ENCODE measurements at places on chromosomes 11 and 22.

- DNase-seq: no peak
These were observed 40.0 kb downstream of the COMMD9 start for GRCh38 chr11:36249246-36249645.

GRCh38 chr11:61797263-61797944 lies 4.7 kb downstream of the FEN1 start:
- no peak for DNase-seq

DNA sequence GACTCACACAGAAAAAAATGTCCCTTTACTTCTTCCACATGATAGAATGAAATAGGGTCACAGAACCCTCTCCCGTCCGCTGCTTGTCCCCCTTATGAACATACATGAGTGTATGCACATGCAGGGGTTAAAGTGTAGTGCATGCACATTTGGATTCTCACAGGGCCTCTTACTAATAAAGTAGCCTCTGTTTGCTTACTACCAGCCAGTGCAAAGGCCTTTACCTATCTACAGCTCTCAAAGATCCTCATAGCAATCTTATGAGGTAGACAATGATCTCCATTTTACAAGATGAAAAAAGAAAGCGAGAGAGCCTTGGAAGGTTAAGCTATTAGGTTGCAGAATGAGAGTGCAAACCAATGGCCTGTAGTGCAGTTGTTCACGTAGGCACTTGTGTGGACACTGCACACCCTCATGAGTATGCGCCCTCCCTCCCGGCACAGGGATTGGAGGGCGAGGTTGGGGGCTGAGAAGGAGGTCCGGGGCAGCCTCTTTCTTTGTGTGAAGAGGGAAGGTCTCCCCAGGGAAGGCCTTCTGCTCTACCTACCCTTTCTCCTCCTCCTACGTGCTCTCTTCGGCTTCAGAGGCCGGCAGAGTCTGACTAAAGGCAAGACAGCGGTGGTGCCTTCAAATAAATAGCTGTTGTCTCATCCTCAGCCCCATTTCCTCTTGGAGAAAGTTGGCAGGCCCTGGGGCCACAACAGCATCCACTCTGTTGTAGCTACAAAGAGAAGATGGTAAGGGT lies 91.3 kb downstream of the CEP164 start:
- no peak for DNase-seq

DNA sequence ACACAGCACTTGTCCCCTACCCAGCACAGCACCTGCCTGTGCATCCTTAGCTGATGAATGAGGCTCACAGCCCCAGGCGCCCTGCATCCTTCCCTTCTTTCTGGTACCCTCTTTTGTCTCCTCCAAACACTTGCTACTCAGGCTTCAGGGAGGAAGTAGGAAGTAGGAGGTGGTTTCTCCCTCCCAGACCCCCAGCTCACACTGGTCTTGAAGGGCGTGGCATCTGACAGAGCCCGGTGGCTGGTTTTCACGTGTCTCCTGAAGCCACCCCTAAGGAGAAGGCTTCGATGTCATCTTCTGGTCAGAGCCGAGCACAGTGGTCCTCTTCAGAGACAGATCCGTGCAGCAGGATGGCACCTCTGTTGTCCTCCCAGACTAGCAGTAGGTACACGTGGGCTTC lies 109.8 kb downstream of the PTPRJ start:
- no peak for DNase-seq

DNA sequence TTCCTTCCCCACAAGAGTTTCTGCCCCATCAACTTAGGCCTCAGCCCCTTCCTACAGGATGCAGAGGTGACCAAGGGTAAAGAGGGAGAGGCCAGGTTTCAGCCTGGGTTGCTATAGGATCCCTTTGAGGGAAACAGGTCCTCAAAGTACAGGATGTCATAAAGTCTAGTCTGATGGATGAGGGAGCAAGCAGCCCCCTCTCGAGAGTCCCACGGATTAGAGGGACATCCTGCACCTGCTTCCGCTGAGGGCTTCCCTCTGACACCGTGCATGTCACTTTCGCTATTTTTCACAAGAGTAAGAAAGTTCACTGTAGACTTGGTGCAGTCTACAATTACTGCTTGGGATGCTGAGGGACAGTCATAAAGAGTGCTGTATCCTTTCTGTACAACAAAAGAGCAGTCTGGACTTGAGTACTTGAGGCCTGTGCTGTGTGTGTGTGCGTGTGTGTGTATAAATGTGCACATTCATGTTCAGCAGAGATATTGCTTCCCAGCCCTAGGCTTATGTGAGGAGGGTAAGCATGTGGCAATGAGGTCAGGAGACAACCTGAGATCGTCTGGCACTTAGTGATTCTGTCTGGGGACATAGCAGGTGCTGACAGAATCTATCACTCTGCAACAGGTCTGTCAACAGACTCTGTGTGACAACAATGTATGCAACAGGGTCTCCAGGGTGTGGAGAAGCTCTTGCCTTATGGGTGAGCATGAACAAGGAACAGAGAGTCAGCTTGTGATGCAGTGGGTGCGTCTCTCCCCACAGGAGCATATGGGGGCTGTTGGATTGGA lies 18.0 kb upstream of the CHST1 start:
- DNase-seq: no peak

DNA sequence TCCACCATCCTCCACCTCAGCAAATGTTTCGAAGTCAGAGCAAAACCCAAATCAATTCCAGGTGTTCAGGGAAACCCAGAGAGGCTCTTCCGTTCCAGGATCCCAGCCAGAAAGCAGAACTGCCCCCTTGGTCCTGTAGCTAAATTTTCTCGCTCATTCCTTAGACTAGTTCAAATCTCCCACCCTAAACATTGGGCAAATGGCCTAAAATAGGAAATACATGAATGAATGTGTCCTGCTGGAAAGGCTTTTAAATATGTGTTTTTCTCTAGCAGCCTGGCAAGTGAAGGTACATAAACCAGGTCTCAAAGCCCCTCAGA lies 89.6 kb downstream of the ETS1 start:
- DNase-seq: no peak

- no peak for DNase-seq
These were observed 383.9 kb upstream of the CHORDC1 start for GRCh38 chr11:90606721-90607120.

- DNase-seq: no peak
These were observed 21.8 kb upstream of the OR56A1 start for GRCh38 chr11:6052374-6052773.

DNA sequence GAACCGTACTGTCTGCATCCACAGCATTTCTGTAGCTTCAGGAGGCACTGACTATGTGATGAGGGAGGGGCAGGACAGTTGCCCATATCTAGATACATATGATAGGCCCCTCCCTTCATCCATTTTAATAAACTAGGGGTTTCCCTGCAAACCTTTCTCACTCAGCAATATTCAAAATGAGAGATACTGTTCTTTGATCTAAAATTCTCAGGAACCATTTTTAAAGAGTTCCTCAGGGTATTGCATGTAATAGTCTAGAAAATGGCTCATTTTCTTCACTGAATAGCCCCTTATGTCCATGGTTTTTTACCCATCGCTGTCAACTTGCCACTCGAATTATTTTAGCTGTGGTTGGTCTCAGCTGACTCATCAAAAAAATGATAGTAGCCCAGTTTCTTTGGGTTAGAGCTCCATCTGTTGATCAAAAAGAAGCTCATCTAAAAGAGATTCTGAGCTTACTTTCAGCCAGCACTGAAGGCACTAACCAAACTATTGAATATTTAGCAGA lies 37.0 kb upstream of the DNAJB7 start:
- DNase-seq: no peak

GRCh38 chr11:19407677-19408270 lies 167.0 kb upstream of the E2F8 start:
- no peak for DNase-seq

GRCh38 chr11:22558664-22559063 lies 67.0 kb downstream of the FANCF start:
- no peak for DNase-seq

- no peak for DNase-seq
These were observed 34.6 kb upstream of the MN1 start for GRCh38 chr22:27836181-27836580.

GRCh38 chr11:86513746-86514373 lies 139.2 kb downstream of the CCDC81 start:
- no peak for DNase-seq

- no peak for DNase-seq
These were observed 7.8 kb downstream of the MYEOV start for GRCh38 chr11:69301455-69302401.

DNA sequence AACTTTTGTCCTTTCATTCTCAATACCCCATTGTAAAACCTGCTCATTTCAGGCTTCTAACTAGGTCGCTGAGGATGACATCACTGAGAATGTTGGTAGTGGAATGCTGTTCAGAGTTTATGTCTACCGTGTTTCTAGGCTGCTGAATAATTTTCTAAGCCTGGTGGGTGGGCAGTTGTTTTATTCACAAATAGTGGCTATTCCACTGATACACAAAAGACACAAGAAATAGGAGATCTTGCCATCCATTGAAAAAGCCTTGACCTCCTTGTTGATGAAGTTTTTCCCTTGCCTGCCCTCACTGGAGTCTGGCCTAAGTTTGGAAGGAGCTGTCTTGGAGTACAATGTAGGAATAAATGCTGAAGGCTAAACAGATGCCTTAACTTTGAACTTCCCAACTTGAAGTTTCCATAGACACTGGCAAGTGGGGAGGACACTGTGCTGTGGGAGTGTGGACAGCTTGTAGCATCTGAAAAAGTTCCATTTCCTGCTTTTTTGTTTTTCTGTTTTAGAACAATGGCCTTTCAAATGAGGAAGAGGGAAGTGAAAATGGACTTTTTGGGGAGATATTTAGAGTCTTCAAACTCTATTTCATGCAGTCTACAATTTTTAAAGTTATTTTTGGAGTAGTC lies 59.2 kb downstream of the TRIM44 start:
- DNase-seq: no peak

- DNase-seq: no peak
These were observed 54.4 kb downstream of the RRAS2 start for GRCh38 chr11:14304601-14305000.

DNA sequence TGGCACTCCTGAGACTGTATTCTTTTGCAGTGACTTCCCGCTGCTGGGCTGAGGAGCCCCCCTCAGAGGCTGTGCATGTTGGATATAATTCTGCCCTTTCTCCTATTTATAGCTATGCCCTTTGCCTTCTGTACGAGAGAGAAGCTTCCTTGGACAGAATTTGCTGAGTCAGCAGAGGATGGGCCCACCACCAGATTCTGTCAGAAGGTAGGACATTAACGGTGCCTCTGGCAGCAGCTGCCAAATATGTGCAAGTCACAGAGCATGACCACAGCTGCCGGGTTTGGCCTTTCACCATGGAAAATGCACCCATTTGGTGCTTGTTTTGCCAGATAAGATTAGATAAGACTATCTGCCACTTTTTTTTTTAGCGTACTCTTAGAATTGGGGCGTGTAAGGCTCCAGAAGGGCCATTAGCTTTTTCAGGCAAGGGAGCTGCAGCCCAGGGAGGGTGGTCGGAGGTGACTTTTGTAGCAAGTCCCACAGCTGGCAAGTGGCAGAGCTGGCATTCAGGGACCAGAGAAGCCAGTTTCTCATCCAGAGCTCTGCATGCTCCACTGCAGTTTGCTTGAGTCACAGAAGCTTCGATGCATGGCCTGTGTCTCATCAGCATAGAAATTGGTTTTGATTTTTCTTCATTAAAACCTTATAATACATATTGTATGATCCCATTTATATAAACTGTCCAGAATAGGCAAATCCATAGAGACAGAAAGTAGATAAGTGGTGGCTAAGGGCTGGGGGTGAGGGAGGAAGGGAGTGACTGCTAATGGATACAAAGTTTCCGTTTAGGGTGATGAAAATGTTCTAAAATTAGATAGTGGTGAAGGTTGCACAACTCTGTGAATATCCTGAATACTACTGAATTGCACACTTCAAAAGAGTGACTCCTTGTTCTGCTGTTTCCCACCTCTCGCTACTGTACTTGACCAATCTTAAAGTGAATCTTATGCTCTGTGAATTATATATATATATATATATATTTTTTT lies 15.8 kb downstream of the UPB1 start:
- no peak for DNase-seq

GRCh38 chr11:2662430-2663299 lies 37.1 kb downstream of the KCNQ1OT1 start:
- DNase-seq: no peak

GRCh38 chr11:45665206-45665932 lies at the start of gene CHST1:
Gene CHST1 (minus strand): TSS chr11:45665622. CDS start chr11:45650923, 14,699 bp downstream.
- DNase-seq: peak; percentile 81

DNA sequence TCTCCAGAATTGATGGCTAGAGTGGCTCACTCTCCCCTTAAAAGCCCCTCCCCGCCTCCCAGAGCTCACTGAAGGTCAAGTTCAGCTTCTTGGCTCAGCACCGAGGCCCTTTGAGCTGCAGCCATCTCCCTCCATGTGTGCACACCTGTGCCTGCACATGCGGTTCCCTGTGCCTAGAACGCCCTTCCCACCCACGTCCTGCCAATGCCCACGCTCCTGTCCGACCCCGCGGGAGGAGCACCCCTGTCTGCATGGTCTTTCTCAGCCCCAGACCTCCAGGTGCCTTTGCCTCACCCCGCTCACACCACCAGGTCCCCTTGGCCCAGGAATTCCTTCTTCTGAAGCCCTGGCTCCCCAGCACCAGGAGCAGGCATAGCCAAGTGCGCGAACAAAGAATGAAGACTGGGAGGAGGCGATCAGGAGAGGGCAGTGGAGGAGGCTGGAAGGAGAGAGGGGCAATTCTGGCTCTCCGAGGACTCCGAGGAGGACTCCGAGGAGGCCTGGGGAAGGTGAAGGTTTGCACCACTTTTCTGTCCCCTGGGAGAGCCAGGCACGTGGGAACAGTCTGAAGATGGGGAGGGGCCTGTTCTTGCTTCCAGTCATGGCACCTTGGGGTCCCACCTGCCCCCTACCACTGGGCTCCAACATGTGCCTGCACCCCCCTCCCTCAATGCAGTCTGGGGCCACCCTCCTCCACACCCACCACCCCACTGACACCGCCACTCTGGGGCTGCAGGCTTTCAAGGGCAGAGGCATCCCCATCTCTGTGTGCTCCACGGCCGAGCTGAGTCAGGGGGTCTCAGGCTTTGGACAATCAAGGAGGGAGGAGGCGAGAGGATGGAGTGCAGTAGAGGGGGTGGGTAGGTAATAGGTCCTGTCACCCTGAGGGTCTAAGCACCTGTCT lies 17.7 kb downstream of the IGF2 start:
- no peak for DNase-seq

GRCh38 chr11:19409307-19409706 lies 168.6 kb upstream of the E2F8 start:
- no peak for DNase-seq

GRCh38 chr22:29393019-29393608 lies 4.7 kb upstream of the AP1B1 start:
- no peak for DNase-seq

- no peak for DNase-seq
These were observed 143.0 kb downstream of the APIP start for GRCh38 chr11:34773211-34773610.

GRCh38 chr11:45209891-45210699 lies 63.7 kb downstream of the PRDM11 start:
- no peak for DNase-seq

DNA sequence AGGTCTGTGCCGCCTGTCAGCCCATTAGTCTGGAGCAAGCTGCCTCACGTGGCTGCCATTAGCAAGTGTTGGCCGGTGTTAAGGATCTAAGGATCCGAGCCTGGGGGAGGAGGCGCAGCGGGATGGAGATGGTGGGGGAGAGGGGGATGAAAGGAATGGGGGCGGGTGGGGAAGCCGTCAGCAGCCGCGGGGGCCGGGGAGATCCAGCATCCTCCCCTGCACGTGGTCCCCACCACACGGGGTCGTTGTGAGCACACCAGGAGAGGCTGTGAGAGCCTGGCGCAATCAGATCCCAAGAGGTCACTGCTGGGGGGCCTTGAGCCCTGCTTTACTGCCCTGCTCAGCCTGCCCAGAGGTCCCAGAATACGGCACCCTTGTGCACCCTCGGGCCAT lies 7.3 kb downstream of the CABP7 start:
- DNase-seq: no peak

- DNase-seq: no peak
These were observed 27.2 kb upstream of the RASL10A start for GRCh38 chr22:29342577-29343312.
